ENCODE measurements at places on chromosomes 2 and 18.

- no peak for DNase-seq
Observed at GRCh38 chr2:223760838-223761502, 76.4 kb downstream of the AP1S3 start.

DNA sequence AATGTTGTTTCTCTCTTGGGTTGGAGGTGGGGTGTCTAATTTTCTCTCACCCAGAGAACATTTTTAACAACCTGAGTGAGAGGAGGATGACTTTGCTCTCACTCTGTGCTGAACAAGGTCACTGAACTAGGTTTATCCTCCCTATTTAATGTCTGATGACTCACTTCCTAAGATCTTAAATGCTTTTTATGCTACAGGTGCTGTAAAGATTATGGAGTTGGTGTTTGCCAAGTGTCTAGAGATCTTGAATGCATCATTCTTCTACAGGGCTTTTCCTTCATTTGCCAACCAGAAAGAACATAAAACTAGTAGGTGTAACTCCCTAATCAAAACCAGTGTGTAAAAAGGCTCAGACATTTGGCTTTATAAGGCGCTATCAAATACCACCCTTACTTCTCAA is 350.5 kb upstream of the ETAA1 start:
- DNase-seq, result no peak

GRCh38 chr2:177172034-177172880 is 40.3 kb upstream of the HNRNPA3 start:
- DNase-seq, result no peak

GRCh38 chr18:48942554-48943261 is 8.1 kb downstream of the SMAD7 start:
- no peak for DNase-seq

DNA sequence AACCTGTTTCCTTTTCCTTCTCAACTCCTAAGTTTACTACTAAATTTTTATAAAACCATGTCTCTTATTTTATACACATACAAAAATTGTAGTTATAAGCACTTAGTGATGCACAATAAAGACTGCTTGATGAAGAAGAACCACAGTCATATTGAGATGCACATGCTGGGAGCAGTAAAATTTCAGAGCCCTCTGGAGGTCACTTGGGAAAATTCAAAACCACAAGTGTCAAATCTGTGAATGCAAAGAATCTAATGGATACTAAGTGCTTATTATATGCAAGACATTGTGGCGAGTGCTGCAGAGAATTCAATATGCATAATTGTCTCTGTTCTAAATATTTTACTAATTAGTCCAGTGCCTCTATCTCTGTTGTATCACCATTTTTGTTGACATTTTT is 180.5 kb downstream of the VWC2L start:
- DNase-seq, result peak; percentile 36

DNA sequence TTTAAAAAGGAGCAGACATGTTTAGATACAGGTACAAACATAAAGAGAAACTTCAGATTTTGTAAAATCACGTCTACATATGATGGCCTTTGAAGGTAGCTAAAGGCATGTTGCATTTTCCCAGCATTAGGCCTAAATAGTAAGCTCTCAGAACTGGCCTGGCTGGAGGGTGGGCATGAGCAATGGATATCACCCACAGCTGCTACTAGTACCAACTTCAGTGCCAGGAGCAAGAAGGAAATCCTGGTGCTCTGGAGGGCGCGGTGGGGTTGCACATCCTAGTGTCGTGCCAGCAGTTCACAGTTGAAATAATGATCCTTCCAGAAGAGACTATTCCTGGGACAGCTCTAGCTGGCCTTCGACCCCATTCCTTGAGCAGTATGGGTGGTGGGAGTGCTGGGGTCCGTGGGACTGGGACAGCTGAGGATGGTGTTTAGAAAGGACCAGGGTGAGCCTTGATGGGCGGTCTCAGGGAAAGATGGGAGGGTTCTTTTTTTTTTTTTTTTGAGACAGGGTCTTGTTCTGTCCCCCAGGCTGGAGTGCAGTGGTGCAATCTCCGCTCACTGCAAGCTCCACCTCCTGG is 4.9 kb downstream of the DES start:
- DNase-seq, result no peak

GRCh38 chr18:36745219-36745975 is 83.4 kb downstream of the TPGS2 start:
- no peak for DNase-seq

GRCh38 chr2:121866789-121867188 is 111.3 kb downstream of the TSN start:
- no peak for DNase-seq

DNA sequence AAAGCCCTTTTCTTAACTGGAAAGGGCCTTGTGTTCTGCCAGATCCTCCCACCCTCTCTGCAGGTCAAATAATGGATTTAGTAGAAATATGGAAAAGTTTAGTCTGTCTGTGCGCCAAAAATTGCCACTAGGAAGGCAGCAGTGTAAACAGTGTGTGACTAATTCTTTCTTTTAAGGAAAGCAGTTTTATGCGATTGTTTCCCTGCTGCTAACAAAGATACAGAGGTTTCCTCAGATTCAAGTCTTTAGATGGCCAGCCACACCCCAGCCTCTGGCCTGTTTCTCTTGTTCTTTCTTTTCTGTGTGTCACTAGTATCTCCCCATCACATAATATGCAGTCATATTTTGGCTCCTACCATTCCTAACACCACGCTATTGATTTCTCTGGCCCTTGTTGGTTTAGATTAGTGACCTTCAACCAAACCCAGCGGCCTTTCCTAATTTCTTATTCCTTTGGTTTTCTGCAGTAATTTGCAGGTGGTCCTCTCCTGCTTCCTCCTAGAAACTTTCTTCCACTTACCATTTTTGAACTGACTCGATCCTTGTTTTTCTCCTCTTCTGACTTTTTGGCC is 157.4 kb downstream of the LTBP1 start:
- no peak for DNase-seq

- DNase-seq, result peak; percentile 16
Observed at GRCh38 chr2:75994759-75995158, 284.0 kb upstream of the GCFC2 start.

- DNase-seq, result no peak
Observed at GRCh38 chr2:120868366-120868765, 132.7 kb downstream of the GLI2 start.

GRCh38 chr2:46589356-46589755 is 110.0 kb downstream of the TMEM247 start:
- DNase-seq, result no peak

- DNase-seq, result no peak
Observed at GRCh38 chr18:46466234-46467160, 190.5 kb downstream of the LOXHD1 start.

DNA sequence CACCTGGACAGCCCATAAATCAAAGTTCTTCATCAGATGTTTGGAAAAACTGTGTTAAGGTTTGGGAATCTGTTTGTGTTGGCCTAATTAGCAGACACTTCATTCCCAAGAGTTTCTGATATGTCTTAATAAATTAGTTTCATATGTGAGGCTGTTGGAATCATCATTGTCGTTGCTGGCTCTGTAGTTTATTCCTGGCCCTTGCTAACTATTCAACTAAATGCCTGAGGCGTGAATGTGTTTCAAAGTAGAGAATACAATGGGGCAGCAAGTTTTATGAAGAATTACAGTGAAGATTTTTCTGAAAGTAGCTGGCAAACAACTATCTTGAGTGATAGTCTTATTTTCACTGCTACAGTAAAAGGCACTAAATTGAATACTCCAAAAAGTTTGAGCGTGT is 141.1 kb downstream of the PARD3B start:
- DNase-seq, result no peak

- DNase-seq, result no peak
Observed at GRCh38 chr2:197556456-197556855, 40.6 kb downstream of the MOB4 start.

GRCh38 chr2:127150996-127151395 is 44.0 kb upstream of the BIN1 start:
- DNase-seq, result no peak

DNA sequence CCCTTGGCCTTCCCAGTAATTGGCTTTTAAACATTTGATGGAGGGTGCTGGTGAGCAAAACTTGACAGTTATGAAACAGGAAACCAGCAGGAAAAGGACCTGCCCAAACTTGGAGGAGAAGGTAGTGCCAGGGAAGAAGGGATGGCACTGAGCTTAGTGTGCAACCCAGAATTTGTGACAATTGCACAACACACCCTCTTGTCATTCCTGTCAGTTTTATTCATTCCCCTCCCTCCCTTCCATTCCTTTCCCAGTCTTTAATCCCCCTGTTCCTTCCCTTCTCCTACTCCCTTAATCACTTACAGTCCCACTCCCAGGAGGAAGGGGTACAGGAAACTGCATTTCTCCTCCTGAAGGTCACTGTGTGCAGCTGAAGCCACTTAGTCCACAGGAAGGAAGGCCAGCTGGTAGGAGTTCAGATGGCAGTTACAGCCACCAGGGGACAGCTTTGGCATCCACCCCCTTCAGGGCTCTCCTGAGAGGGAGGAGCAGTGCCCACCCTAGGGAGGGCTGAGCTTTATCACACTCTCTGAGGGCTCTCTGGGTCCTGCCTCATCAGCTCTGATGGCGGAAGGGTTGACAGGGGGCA is 24.0 kb upstream of the SIGLEC15 start:
- no peak for DNase-seq

- peak; percentile 28 for DNase-seq
Observed at GRCh38 chr2:202113571-202114142, 40.6 kb downstream of the KIAA2012 start.

DNA sequence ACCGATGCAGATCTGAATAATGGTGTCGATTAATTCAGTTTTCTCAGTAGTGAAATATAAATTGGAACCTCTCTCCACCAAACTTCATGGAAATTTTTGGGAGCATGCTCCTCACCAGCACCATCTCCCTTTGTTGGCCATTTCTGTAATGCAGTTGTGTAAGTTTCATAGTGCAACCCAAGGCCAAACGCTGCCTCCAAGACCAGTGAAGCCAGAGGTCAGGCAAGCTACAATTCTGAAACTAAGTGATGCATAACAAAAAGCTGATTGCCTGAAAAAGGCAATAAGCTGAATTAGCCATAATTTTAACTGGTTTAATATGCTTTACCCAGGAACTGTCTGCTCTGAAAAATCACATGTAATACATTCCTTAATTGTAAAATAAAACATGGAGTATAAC is 138.3 kb upstream of the TACR1 start:
- DNase-seq, result no peak

- DNase-seq, result no peak
Observed at GRCh38 chr18:63290821-63291200, 28.8 kb downstream of the BCL2 start.

- DNase-seq, result no peak
Observed at GRCh38 chr2:9970200-9971044, 18.9 kb downstream of the GRHL1 start.

GRCh38 chr18:35415511-35416073 is 38.5 kb upstream of the ZNF396 start:
- DNase-seq, result no peak

DNA sequence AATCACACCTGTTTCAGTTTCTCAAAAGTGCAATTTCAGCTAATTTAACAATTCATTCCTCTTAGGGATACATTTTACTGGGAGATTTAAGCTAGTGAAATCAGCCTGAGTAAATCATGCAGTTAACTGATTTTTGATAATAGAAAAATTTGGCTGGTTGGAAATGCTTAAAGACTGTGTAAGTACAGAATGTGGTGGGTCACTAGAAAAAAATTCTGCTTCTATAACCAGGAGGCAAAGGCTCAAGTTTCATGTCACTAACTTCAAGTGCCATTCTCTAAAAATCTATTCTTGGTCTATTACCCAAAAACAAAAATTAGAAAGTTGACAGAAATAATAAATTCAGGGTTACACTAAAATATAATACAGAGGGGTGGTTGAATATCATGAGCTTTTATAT is 271.3 kb downstream of the CCDC178 start:
- peak; percentile 49 for DNase-seq

DNA sequence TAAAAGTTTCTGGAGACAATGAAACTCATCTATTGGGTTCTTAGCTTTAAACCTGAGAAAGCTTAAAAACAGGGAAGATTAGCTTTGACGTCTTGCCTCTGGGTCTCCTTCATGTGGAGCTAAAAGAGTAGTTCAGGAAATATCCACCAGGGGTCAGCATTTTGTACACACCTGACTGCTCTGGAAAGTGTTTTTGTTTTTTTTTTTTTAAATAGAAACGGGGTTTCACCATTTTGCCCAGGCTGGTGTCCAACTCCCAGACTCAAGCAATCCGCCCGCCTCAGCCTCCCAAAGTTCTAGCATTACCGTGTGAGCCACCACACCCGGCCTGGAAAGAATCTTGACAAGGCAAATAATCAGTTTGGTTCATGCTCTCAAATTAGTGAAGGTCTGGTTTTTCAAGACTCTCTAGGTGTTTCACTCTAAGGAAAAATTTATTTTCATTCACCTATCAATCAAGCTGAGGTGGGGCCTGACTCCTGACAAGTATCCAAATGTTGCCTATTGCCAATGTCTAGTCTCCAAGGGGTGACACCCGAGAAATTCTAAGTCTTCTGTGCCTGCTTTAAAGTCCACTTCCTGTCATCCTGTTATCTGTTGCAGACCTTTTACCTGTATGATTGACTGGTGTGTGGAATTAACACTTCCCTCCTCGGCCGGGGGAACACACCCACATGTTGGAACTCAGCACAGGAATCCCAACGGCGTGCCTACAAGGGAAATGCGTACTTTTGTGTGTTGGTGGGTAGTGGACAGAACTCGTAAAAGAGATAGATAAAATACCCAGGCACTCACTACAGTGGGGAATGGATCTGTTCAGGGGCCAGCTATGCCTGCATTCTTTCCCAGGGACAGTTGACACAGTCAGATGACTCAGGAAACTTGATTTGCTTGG is 11.3 kb downstream of the IL1RN start:
- peak; percentile 76 for DNase-seq

DNA sequence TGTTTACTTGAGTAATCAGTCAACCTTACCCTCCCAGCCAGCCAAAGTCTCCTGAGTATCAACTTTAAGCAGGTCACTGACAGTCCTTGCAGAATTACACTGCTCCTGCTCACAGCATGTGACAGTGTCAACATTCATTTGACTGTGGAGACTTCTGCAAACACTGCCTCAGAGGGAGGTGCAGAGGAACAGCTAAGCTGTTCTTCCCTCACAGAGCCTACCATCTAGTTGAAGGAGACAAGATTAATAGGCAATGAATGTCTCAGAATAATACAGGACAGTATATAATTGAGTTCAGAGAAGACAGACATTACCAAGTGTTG is 11.9 kb downstream of the SLC14A2 start:
- no peak for DNase-seq

- no peak for DNase-seq
Observed at GRCh38 chr2:184769023-184769422, 170.7 kb downstream of the ZNF804A start.

- no peak for DNase-seq
Observed at GRCh38 chr18:11511434-11512095, 97.8 kb upstream of the SLC35G4 start.

GRCh38 chr2:216474925-216475670 is 23.5 kb upstream of the RPL37A start:
- DNase-seq, result no peak

- DNase-seq, result no peak
Observed at GRCh38 chr2:231093933-231094332, 30.9 kb downstream of the HTR2B start.

DNA sequence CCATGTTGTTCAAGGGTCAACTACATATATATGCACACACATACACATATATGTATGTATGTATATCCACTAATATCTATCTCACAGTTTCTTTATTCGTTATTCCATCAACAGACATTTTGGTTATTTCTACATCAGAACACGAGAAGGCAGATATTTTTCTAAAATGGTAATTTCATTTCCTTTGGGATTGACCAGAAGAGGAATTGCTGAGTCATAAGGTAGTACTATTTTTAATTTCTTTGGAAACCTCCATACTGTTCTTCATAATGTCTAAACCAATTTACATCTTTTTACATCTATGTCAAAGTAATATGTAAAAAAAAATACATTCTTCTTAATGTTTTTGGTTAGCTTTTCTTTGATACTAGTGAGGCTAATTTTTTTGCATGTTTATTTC is 630.7 kb upstream of the GCFC2 start:
- DNase-seq, result no peak

GRCh38 chr2:80395251-80395650 is 90.7 kb upstream of the LRRTM1 start:
- DNase-seq, result peak; percentile 38
